ENCODE measurements at places on chromosomes 1 and 21.

DNA sequence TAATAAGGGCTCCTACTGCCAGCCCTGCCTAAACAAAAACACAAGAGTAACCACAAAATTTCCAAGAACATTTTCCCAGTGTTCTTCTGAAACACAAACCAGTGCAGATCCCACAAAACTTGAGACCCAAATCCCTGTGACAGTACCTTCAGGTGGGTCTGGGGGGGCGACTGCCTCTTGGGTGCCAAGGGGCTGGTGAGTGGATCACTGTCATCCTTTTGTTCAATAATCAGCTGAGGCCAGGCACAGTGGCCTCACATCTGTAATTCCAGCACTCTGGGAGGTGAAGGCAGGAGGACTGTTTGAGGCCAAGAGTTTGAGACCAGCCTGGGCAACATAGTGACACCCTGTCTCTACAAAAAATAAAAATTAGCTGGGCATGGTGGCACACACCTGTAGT lies 87.6 kb downstream of the GLIS1 start:
- no peaks in the 10 kb centered on the region for H3K36me3 ChIP-seq
- H3K27ac ChIP-seq, result no peak overlapping the region
- H3K4me1 ChIP-seq, result no peaks in the 10 kb centered on the region
- DNase-seq, result no peak

GRCh38 chr1:9165396-9165795 lies 36.5 kb upstream of the GPR157 start:
- no peak for DNase-seq
- no peak overlapping the region for H3K27ac ChIP-seq
- H3K36me3 ChIP-seq, result no peaks in the 10 kb centered on the region
- H3K27me3 ChIP-seq, result peaks cover 3% of the 10 kb centered on the region

DNA sequence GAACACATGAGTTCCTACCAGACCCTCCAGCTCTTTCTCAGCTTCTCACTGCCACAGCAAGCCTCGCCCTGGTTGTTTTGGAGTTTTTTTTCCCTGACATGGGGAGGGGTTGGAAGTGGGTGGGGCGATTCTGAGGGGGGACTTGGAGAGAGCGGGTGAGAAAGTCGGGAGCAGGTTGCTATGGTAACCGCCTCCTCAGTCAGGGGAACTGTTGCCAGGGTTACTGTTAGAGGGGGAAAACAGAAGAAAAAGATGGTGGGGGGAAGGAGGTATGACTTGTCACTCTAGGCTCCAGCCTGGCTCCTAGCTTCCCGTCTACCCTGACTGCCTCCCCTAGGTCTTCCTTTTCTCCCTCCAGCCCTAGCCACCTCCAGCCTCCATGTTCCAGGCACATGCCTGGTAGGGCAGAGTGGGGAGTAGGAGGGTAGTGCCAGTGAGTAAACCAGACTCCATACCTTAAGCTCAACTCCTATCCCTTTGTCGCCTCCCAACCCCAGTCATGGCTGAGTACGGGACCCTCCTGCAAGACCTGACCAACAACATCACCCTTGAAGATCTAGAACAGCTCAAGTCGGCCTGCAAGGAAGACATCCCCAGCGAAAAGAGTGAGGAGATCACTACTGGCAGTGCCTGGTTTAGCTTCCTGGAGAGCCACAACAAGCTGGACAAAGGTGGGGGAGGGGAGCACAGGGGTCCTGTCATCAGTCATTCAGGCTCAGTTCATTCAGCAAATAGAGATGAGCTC lies 6.0 kb downstream of the PEA15 start:
- no peaks in the 10 kb centered on the region for H3K27me3 ChIP-seq
- DNase-seq, result no peak
- H3K4me3 ChIP-seq, result no peak overlapping the region

GRCh38 chr1:3483801-3484444 lies 29.5 kb downstream of the ARHGEF16 start:
- no peak for DNase-seq
- no peak overlapping the region for H3K27ac ChIP-seq
- H3K4me3 ChIP-seq, result no peak overlapping the region
- H3K36me3 ChIP-seq, result no peaks in the 10 kb centered on the region
- H3K4me1 ChIP-seq, result no peaks in the 10 kb centered on the region

DNA sequence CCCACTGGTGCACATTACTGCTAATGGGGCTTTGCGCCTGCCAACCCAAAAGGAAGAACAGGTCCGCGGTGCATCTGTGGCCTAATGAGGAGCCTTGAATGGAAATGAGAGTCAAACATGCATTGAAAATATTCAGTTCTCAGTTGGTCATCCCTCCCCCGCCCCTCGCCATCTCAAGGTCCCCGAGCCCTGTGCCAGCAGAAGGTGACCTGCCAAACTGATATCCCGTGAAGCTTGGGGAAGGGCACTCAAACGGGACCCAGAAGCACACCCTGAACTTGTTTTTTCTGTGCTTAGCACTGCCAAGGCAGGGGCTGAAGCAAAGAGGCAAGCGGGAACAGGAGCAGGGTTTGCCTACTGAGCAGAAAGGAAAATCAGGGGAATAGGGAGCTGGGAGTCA lies 67.9 kb upstream of the ZNF648 start:
- no peak overlapping the region for H3K27ac ChIP-seq
- H3K27me3 ChIP-seq, result no peaks in the 10 kb centered on the region
- no peaks in the 10 kb centered on the region for H3K4me1 ChIP-seq
- DNase-seq, result no peak

Measured in muscle of leg (tissue), 16 donors.